ENCODE measurements at places on chromosomes 11 and 22.

DNA sequence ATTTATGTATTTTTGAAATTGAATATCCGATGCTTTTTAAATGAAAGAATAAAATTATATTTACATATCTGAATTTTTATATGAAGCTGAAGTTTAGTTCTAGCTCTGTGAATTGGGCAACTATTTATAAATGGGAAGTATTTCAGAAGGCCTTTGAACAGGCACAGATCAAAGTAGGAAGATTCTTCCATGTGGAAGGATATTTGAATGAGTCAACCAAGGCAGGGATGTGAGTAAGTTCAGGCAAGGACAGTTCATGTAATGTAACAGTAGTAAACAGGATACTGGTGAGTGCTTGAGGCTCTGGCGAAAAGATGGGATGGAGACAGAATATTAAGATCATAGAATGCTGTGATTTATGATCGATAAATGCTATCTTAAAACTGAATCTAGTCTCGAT, 417.8 kb upstream of the CCDC179 start:
- no peak for DNase-seq

GRCh38 chr11:592501-592900, 16.2 kb downstream of the PHRF1 start:
- no peak for DNase-seq

DNA sequence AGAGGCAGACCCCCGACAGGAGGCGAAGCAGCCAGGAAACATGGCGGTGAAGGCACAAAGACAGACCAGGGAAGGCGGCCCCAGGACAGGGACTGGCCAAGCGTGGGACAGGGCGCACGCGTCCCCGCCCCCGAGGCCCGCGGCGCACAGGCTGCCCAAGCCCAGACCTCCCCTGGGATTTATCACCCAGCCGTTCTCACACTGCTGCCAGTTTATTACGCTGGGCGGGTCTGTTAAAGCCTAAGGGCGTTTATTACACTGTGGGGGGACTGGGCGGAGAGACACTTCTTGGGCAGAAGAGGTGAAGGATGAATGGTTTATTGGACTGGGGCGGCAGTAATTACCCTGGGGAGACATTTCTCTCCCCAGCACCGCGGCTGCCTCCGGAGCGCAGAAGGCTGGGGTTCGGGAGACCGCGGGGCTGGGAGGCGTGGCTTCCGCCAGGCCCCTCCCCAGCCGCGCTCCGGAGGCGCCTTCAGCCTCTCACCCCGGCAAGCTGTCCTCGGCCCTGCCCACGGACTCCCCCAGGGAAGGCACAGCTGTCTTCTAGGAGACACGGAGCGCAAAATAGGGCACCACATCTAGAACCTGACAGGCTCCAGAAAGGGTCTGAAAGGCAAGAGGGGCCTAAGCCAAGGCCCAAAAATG, 47.1 kb downstream of the SLC22A12 start:
- DNase-seq, result no peak

GRCh38 chr11:107957109-107957588, 28.9 kb downstream of the RAB39A start:
- DNase-seq, result no peak

DNA sequence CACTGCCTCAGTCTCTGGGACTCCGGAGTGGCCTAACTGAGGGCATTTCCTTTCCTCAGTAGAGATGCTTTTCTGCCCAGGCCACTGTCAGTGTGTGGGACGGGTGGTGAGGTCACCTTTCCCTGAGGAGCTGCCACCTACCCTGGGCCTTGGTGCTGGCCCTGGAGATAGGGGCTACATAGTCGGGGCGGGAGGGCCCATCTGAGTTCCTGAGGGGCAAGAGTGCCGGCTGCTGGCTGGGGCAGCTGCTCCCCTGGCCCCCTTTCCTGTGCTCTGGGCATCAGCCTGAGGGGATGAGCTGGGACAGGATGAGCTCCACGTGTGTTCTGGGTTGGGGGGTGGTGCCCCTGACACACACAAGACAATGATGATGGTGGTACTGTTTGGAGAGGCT, 5.4 kb downstream of the KCNC1 start:
- no peak for DNase-seq

DNA sequence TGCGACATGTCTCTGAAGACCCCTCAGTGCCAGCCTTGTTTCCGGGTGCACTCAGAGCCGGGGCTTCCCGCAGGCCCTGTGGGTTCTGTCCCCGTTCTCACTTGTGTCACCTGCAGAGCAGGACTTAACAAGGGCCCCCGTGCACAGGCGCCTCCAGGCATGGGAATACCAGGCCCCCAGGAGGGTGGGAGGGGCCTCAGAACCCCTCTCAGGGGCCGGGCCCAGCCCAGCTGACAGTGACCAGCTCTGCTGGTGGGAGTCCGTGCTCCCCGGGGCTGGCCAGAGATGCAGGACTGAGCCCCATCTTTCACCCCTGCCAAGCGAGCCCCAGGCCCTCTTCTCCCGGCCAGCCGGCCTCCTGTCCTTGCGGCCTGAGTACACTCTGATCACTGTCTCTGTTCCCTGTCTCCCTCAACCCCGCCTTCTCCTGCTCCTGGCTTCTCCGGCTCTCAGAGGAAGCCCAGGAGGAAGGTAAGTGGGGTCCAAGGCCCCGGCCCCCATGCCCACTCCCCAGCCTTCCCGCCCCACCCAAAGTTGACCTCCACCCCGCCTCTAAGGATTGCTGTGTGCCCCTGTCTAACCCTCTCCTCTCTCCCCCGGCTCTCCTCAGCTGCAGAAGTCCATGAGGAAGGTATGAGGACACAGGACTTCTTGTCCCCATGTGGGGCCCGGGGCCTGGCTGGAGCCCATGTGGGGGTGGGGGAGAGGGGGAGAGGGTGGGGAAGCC, 5.3 kb downstream of the TNNT3 start:
- no peak for DNase-seq

DNA sequence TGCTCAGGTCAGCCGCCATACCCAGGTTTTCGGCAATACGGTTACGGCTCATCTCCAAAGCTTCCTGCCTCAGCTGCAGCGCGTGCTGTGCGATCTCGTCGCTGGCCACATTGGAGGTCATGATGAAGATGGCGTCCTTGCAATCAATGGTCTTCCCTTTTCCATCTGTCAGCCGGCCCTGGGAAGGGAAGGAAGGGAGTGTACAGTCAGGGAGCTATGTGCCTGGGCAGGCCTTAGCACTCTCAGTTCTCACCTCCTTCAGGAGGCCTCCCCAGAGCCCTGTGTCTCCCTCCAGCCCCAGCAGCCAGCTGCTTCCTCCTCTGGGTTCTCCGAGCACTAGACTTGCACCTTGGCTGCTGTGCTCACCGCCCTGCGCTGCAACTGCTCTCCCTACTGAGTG, 51.5 kb upstream of the PHOX2A start:
- DNase-seq, result no peak

- no peak for DNase-seq
These were observed 140.2 kb downstream of the SNX19 start for GRCh38 chr11:130776061-130776419.

DNA sequence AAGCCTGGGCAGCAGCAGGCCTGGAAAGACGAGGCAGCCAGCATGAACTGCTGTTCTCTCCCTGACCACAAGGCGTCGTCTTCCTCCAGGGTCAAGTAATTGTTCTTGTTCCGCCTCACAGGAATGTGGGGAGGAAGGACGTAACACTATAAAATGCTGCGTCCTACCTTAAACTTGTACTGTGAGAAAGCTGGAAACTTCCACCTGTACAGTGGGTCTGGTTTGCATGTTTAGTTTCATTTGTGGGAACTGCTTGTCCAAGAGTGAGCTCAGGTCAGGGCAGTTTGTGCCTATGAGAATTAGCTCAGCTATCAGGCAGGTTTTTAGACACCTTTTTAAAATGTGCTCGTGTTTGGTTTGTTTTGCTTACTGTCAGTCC, 55.2 kb downstream of the PANX1 start:
- DNase-seq, result peak; percentile 35

GRCh38 chr11:96038046-96038445, 114.1 kb upstream of the MTMR2 start:
- DNase-seq, result no peak

DNA sequence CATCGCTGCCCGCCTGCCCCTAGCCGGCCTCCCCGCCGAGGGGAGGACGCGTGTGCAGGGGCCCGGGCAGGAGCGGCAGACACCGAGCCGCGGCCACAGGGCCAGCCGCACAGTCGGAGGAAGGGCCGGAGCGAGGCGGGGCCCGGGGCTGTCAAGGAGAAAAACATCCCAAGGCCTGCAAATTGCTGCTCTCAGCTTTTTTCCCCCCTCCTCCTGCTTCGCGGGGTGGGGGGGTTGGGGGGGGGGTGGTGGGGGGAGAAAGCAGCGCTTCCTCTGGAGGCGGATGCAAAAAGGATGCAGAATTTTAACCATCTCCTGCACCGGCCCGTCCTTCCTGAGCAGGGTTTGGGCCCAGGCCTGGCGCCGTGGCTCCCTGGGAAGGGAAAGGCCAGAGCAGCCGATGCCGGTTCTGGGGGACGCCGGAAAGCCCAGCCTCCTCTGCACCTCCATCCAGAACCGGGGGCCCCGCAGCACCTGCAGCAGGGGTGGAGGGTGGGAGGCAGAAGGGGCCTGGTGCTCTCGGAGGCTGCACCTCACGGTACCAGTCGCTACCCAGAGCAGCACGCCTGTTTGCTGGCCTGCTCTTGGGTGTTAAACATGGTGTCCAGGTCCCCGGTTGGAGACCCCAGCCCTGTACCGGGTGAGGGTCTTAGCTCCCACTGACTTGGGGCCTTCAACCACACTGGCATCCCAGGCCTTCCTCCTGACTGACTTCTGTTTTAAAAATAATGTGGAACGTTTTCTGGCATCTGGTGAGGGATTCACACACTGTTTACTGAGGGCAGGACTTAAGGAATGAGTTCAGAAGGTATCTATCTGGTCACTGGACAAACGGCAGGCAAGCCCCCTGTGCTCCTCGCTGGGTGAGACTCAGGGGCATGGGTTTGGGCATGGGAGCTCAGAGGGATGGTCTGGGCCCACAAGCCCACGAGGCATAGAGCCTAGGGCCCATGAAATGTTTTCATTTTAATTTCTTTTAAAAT, 77.4 kb upstream of the WNT7B start:
- no peak for DNase-seq

GRCh38 chr11:62547691-62548281, 1.2 kb upstream of the AHNAK start:
- no peak for DNase-seq

DNA sequence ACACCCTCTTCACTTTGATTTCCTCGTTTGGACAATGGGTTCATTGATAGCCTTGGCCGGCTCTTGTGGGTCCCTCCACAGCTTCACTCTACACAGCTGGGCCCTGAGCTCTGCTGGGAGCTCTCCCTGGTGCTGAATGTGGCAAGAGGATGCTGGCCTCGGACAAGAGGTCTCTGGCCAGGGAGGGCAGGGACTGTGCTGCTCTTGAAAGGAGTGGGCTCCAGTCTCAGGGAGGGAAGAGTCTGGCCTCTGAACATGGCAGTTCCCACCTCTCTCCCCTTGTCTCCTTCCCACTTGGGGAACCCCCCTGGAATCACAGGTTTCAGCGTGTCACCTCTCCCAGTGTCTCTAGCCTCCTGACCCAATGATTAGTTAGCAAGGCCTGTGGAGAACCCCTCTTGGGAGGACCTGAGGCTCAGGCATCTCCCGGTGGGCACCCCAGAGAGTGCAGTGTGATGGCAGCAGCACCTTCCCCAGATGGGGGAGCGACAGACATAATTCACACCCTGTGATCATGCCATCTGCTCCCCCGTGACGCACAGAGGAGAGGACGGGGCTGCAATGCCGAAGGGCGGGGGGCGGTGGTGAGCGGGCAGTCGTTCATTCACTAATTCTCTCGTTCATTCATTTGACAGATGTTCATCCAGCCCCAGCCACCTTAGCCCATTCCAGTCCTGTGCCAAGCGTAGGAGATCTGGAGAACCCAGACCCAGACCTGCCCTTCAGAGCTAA, 2.8 kb upstream of the CABP7 start:
- DNase-seq, result peak; percentile 39

DNA sequence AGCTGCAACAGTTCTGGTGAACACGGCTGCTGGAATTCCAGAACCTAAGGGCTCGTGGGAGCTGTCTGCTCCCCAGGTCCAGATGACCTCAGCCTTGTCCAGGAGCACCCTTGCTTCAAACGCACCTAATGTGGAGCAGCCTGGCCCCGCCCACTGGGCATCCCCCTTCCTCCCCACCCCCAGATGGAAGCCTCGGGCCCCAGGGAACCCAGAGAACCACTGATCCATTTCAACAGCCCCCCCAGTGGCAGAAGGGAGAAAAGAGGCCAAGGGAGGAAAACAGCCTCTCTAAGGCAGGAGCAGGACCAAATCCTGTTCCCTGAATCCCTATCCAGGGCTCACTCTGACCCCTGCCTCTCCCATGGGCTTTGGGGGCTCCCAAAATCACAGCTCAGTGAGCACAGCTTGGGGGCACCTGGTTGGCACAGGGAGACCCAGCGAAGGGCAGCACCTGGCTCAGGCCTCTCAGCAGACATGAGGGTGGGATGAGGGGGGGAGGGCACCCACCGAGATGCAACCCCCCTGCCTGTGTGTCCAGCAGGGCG, 1.2 kb downstream of the CYTH4 start:
- no peak for DNase-seq

DNA sequence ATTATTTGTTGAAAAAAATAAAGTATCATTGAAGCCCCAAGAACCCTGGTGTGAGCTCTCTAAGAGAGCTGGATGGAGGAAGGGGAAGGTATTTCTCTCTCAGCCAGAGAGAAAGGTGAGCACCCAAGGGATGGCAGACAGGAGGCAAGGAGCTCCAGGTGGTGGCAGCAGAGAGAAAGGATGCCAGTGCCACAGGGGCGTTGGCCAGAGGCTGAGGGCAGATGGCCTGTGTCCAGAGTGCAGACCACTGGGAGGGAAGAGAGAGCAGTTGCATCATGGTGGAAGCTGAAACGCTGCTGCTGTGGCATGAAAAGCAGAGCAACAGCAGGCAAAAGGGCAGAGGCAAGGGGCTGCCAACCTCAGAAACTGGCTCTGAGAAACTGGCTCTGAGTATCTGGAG, 8.5 kb downstream of the SPON1 start:
- no peak for DNase-seq

DNA sequence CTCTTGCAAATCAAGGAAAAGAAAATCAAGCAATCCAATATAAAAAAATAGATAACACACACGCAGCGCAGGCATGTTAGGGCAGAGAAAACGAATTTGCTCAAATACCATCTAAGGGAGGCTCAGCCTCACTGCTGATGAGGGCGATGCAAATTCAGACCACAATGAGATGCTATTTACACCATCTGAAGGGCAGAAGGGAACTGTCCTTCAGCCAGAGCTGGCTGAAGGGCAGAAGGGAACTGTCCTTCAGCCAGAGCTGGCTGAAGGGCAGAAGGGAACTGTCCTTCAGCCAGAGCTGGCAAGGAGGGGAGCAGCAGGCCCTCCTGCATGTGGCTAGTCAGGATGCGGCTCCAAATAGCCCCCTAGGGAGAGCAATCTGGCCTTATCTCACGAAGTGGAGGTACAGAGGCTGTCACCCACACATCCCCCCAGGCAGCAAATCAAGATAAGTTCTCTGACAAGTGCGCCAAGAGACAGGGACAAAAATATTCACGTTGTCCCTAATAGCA, 7.6 kb upstream of the SLC39A13 start:
- no peak for DNase-seq

- no peak for DNase-seq
These were observed 379.3 kb downstream of the INSC start for GRCh38 chr11:15493921-15494620.

DNA sequence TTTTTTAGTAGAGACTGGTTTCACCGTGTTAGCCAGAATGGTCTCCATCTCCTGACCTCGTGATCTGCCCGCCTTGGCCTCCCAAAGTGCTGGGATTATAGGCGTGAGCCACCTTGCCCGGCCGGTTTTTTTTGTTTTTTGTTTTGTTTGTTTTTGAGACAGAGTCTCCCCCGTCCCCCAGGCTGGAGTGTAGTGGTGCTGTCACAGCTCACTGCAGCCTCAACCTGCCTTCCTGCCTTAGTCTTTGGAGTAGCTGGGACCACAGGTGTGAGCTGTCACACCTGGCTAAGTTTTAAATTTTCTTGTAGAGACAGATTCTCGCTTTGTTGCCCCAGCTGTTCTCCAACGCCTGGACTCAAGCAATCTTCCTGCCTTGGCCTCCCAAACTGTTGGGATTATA, 3.2 kb downstream of the PPIL2 start:
- DNase-seq, result no peak

Data from hematopoietic multipotent progenitor cell treated with erythropoietin and hydrocortisone succinate and interleukin-3 and kit ligand, for 15 days (in vitro differentiated cells).